ENCODE measurements at places on chromosomes 5 and 9.
A peak's percentile ranks its signal among the peaks of the same experiment; 100 is the strongest.

GRCh38 chr9:20620650-20621470 lies 1.4 kb downstream of the MLLT3 start:
- DNase-seq: peak; percentile 22

GRCh38 chr5:72472666-72473422 lies 34.4 kb downstream of the ZNF366 start:
- no peak for DNase-seq

- no peak for DNase-seq
Measured at GRCh38 chr9:89874351-89875321, 269.8 kb downstream of the GADD45G start.

GRCh38 chr5:175772747-175773533 lies 98.4 kb upstream of the CPLX2 start:
- DNase-seq: no peak

DNA sequence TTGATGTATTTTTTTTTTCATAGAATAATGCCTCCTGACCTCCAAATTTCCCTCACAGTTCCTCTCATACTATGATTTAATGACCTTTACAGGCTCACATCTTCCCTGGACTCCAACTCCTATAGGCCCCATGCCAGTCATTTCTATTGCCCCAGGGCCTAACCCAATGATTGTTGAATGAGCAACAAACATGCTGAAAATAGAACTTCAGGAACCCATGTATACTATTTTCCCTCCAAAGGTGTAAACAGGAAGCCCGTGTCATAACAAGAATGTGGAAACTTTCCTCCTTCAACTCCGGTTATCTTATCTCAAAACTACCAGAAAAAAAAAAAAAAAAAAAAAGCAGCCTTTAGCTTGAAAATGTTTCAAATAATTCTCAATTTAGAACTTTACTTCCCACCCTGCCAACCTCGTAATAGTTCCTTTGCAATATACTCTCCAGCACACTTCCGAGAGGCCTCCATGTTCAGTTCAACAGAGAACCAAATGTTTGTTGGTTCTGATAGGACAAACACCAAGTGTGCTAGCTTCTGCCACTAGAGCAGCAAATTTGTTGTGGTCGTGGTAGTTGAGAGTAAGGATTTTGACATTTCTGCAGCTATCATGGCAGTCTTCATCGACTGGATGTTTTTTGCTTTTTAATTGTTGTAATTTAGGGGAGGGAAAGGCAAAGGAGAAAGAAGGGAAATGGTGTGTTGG lies 25.8 kb downstream of the TRPM6 start:
- no peak for DNase-seq

GRCh38 chr5:140575309-140575708 lies 10.7 kb downstream of the SLC35A4 start:
- peak; percentile 38 for DNase-seq

- DNase-seq: no peak
Measured at GRCh38 chr9:94974154-94974879, 247.8 kb downstream of the AOPEP start.

DNA sequence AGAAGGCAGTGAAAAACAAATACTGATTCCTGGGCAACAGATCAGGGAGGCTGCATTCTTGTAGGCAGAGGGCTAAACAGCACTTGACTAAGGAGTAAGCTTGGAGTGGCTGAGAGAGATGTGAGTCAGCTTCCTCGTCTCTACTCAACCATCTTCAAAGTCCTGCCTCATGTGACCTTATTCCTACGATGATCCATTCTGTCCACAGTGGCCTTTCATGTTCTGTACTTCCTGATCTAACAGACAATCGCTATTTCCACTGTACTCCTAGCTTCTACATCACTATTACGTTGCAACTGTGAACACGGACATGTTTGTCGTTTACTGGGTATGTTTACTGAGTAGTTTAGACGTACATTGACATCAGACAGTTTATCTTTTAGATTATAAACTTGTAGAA lies 365.4 kb downstream of the ARL15 start:
- peak; percentile 36 for DNase-seq

GRCh38 chr9:107750741-107751566 lies 261.4 kb upstream of the KLF4 start:
- peak; percentile 98 for DNase-seq

DNA sequence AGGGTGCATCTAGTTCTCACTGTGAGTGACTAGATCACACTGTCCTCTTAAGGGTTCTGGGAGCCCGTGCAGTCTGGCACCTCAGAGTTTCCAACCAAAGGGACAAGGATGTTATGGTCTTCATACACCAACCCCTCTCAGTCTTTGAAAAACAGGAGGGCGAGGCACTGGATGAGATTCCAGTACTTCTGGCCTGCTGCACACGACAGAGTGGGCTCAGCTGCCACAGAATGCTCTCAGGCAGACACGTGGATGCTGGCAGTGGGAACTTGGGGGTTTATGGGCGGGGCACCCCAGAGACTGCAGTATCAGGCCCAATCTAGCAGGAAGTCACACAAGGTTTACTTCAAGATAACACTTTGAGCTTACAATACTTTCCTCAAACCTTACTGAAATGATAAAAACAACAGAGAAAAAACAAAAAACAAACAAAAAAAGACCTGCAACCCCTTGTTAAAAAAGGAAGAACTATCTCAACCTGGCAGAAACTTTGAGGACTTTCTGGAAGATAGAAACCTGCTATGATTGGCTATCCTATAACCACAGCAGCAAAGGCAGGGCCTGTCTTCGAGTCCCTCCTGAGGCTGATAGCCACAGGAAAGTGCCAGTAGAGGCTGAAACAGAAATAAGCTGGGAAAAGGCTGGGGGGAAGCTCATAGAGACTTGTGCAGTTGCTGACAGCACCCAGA lies 28.3 kb upstream of the TGFBR1 start:
- no peak for DNase-seq

DNA sequence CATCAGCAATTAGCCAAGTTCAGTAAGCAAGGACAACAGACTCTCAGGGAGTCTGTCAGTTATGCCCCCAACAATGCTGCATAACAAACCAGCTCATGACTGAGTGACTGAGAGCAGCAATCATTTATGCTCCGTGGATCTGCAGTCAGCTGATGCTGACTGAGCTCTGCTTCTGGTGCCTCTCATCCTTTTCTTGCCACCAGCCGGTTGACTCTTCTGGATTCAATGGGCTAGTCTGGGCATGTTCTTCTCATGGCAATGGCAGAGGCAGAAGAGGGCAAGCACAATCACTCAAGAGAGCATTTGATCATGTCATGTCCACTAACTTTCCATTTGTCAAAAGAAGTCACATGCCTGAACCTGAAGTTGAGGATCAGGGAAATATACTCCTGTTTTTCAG lies 157.0 kb upstream of the NTRK2 start:
- no peak for DNase-seq

DNA sequence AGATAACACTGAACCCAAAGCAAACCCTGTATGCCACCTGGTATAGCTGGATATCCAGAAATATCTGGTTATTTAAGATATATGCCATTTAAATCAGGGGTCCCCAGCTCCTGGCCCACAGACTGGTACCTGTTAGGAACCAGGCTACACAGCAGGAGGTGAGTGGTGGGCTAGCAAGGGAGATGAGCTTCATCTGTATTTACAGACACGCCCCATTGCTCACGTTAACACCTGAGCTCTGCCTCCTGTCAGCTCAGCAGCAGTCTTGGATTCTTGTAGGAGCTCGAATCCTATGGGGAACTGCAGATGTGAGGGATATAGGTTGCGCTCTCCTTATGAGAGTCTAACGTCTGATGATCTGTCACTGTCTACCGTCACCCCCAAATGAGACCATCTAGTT lies 646.6 kb downstream of the TLE4 start:
- DNase-seq: no peak

GRCh38 chr5:58399951-58400350 lies 59.9 kb downstream of the PLK2 start:
- DNase-seq: no peak

- no peak for DNase-seq
Measured at GRCh38 chr9:127202461-127203169, 62.0 kb upstream of the GARNL3 start.

- DNase-seq: peak; percentile 78
Measured at GRCh38 chr5:89211836-89212235, 328.9 kb upstream of the MEF2C start.

GRCh38 chr5:143887903-143888665 lies 76.1 kb downstream of the HMHB1 start:
- peak; percentile 63 for DNase-seq

- DNase-seq: no peak
Measured at GRCh38 chr9:36035006-36035405, 1.7 kb upstream of the RECK start.

- peak; percentile 20 for DNase-seq
Measured at GRCh38 chr9:112558476-112558875, 71.8 kb downstream of the KIAA1958 start.

GRCh38 chr5:54514291-54514690 lies 3.3 kb upstream of the SNX18 start:
- DNase-seq: no peak

- DNase-seq: no peak
Measured at GRCh38 chr9:18601956-18602355, 128.0 kb downstream of the ADAMTSL1 start.

- DNase-seq: no peak
Measured at GRCh38 chr5:34867660-34868059, 28.7 kb downstream of the TTC23L start.

DNA sequence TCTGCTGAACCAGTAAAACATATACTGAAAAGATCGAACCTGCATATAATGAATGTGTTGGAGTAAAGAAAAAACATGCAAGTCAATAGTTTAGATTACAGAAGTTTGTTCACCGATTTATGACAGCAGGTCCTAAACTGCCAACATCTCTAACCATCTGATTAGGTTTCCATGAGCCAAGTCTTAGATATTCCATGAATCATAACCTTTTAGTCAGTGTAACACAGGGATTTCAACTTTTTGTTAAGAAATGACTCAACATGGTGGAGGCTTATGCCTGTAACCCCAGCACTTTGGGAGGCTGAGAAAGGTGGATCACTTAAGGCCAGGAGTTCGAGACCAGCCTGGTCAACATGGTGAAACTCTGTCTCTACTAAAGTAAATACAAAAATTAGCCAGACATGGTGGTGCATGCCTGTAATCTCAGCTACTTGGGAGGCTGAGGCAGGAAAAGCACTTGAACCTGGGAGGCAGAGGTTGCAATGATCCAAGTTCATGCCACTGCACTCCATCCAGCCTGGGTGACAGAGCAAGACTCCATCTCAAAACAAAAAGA lies 38.7 kb downstream of the APC start:
- peak; percentile 58 for DNase-seq

DNA sequence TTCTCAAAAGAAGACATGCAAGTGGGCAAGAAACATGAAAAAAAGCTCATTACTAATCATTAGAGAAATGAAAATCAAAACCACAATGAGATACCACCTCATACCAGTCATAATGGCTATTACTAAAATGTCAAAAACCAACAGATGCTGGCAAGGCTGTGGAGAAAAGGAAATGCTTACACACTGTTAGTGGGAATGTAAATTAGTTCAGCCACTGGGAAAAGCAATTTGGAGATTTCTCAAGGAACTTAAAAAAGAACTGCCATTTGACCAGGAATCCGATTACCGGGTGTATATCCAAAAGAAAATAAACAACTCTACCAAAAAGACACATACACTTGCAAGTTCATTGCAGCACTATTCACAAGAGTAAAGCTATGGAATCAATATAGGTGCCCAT lies 595.4 kb upstream of the RIOK2 start:
- no peak for DNase-seq

- no peak for DNase-seq
Measured at GRCh38 chr5:128850049-128850448, 115.2 kb upstream of the SLC27A6 start.

GRCh38 chr5:150791536-150791935 lies 13.0 kb downstream of the SMIM3 start:
- no peak for DNase-seq

GRCh38 chr5:145975361-145976066 lies 39.1 kb downstream of the SH3RF2 start:
- peak; percentile 96 for DNase-seq

DNA sequence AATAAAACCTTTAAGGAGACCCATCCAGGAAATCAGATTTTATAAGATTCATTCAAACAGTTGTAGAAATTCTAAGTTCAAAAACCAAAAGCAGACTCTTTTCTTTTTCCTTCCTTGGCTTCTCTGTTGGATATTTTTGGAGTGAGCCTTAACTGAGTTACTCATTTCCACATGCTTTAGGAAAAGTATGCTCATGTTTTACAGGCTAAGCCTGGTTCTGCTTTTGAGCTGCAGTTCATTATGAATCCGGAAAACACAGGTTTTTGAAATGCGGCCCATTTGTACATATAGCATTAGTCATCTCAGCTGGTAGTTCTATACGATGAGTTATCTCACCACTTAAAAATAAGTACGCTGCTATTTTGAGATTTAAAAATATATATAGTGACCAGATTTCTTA lies 156.6 kb upstream of the DMRT1 start:
- DNase-seq: peak; percentile 80

- DNase-seq: peak; percentile 22
Measured at GRCh38 chr5:13478831-13479465, 465.5 kb downstream of the DNAH5 start.

DNA sequence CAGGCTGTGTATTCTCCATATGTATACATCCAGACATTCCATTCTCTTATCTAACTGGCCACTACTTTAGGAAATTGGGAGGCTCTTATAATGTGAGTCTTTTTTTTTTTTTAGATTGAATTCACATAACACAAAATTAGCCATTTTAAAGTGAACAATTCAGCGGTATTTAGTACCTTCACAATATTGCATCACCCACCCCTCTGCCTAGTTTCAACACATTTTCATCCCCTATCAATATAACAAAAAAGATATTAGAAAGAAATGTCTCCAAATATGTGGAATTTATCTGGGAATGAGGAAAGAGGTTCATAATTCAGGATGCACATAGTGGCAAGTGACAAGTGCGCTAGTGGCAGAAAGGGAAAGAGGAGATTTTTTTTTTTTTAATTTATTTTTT lies 228.5 kb downstream of the ICE1 start:
- no peak for DNase-seq

GRCh38 chr5:159928122-159928909 lies 12.0 kb downstream of the ADRA1B start:
- peak; percentile 79 for DNase-seq

DNA sequence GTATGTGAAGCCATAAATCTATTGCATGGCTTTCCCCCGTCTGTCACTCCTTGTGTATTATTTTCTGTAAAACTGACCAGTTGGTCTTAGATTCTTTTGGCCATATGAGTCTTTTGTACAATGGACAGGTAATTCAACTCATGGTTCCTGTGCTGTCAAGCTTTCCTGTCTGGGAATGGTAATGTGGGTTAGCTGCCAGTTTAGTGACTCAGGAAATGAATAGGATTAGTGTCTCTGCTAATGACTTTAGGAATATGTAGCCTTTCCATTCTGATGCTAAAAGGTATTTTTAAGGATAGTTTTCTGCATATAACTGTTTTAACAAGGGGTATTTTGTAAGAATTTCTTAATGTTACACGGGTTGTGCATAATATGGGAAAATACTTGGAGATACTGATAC lies 182.7 kb downstream of the PBX3 start:
- DNase-seq: no peak

DNA sequence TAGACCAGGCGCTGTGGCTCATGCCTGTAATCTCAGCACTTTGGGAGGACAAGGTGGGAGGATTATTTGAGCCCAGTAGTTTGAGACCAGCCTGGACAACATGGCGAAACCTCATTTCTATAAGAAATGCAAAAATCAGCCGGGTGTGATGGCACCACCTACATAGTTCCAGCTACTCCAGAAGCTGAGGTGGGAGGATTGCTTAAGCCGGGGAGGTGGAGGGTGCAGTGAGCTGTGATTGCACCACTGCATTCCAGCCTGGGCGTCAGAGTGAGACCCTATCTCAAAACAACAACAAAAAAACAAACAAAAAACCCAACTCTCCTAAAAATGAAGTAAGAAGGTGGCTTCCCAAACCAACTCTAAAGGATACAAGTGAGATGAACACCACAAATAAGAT lies 23.0 kb downstream of the IARS1 start:
- DNase-seq: no peak

All from brain microvascular endothelial cell (primary cell).